Stimulated activated CD4-positive, alpha-beta T cell treated with anti-CD3 and anti-CD28 coated beads, Interleukin-2, amount 100 ng/mL, for 24 hours (primary cell): ENCODE measurements at places on chromosomes 4 and X.

GRCh38 chrX:20666331-20666730 is 399.6 kb upstream of the RPS6KA3 start:
- no peak for DNase-seq

DNA sequence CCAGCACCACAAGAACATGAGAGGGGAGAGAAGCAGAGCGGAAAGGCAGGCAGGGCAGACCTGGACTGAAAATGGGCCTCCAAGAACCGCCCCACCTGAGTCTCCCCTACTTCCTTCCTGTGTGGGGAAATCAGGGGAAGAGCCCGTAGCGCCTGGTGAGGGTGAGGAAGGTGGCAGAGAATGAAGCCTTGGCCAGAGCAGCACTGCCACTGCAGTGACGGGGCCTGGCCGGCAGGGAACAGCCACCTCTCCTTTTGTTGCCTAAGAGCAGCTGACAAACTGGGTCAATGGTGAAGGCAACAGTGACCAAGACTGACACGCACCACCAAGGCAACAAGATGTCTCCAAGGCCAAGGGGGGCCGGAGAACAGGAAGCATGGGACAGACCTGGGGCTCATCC is 58.4 kb upstream of the CBR4 start:
- no peak for DNase-seq

DNA sequence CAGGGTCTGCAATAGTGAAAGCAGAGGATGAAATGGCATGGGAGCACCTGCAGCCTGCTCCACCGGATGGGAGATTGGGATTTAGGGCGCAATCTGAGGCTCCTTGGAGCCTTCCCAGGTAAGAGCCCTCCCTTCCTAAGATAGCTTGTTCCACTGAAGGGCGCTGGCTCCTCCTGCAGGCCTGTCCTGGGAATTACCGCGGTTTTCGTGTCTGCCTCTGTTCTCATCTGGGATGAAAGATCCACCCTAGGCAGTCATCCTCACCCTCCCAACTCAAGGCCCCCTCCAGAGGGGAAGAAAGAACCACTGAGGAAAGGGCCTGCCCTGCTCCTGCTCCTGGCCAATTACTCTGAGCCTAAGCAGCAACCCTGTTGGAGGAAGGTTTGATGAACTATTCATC is 547.5 kb downstream of the SMARCA1 start:
- no peak for DNase-seq

- no peak for DNase-seq
These were observed 60.6 kb downstream of the RPS6KA3 start for GRCh38 chrX:20205927-20206708.

- DNase-seq, result no peak
These were observed 85.7 kb upstream of the EXOC1L start for GRCh38 chr4:55733932-55734331.
